ENCODE measurements at places on chromosomes 12 and 14.
A peak's percentile ranks its signal among the peaks of the same experiment; 100 is the strongest.

- no peak for DNase-seq
- H3K4me1 ChIP-seq, result no peaks in the 10 kb centered on the region
- no peaks in the 10 kb centered on the region for H3K36me3 ChIP-seq
- H3K4me3 ChIP-seq, result no peak overlapping the region
Observed at GRCh38 chr14:92990456-92991430, 67.8 kb downstream of the CHGA start.

GRCh38 chr14:69572030-69572840, 2.4 kb downstream of the CCDC177 start:
- H3K27me3 ChIP-seq, result peaks cover 88% of the 10 kb centered on the region
- H3K4me1 ChIP-seq, result peaks cover 9% of the 10 kb centered on the region
- no peaks in the 10 kb centered on the region for H3K36me3 ChIP-seq
- no peak overlapping the region for H3K4me3 ChIP-seq
- DNase-seq, result no peak

DNA sequence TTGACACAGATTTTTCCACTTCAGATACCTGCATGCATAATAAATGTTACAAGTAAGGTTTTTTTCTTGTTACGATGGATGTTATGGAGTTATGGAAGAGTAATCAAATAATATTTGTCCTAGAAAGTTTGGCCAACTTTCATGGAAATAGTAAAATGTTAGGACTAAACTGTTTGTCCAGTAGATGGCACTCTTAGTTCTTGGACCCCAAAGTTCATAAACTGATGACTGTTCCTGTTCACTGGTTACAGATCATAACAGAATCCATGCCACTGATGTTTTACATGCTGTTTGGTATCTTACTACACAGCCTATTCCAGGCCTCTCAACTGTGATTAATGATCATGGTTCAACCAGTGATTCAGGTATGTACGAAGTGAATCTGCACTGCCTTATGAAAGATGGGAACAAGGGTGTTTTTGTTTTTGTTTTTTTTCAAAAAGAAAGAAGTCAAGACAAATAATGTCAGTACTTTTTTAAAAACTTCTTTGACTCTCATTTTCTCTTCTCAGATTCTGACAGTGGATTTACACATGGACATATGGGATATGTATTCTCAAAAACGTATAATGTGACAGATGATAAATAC, 48.8 kb upstream of the SLCO1C1 start:
- no peaks in the 10 kb centered on the region for H3K4me1 ChIP-seq
- peaks cover 7% of the 10 kb centered on the region for H3K36me3 ChIP-seq
- DNase-seq, result peak; percentile 58
- no peaks in the 10 kb centered on the region for H3K27me3 ChIP-seq
- no peak overlapping the region for H3K27ac ChIP-seq

- DNase-seq, result peak; percentile 79
- peaks cover 23% of the 10 kb centered on the region for H3K4me1 ChIP-seq
- peaks cover 2% of the 10 kb centered on the region for H3K36me3 ChIP-seq
- peak within 1 kb of the TSS; percentile 90 for H3K4me3 ChIP-seq
- peak within 1 kb of the TSS; percentile 78 for H3K27ac ChIP-seq
Observed at GRCh38 chr12:64610079-64610659, at the start of gene RASSF3. Gene RASSF3 (plus strand): TSS chr12:64610495. CDS start chr12:64610633, 138 bp downstream.

DNA sequence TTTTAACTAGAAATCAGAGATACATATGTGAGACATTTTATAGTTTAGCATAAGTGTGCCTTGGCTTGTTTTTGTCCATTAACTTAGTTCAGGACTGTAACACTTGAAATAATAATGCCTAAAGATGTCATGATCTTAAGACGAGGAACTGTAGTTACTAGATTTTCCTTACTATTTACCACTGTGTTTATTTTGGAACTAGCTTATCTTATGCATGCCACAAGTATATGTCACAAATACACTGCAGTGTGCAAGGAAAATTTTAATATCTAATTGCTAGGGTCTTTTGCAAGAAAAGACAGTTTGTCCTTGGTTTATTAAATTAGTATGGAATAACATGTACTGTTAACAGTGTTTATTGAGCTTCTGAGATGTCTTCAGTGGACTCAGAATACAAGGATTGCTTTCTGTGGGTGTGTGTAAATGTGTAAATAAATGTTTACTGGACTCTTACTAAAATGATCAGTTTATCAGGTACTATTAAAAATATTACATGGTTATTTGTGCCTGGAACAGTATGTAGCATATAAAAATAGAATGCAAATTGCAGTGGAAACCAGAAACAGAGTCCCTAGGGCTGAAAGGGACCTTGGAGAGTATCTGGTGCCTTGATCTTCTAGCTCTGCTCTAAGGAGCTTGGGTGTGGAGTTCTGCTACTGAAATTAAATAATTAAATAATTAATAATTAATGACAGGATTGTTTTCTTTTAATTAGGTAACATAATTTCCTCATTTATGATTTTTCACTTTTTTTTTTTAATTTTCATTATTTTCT, 58.1 kb downstream of the FGD4 start:
- no peak overlapping the region for H3K4me3 ChIP-seq
- DNase-seq, result peak; percentile 71
- no peaks in the 10 kb centered on the region for H3K36me3 ChIP-seq
- H3K27me3 ChIP-seq, result no peaks in the 10 kb centered on the region
- H3K27ac ChIP-seq, result peak overlapping the region; percentile 89
- H3K4me1 ChIP-seq, result peaks cover 50% of the 10 kb centered on the region

- H3K4me3 ChIP-seq, result no peak overlapping the region
- no peaks in the 10 kb centered on the region for H3K36me3 ChIP-seq
- DNase-seq, result no peak
- H3K27me3 ChIP-seq, result no peaks in the 10 kb centered on the region
- no peaks in the 10 kb centered on the region for H3K4me1 ChIP-seq
Observed at GRCh38 chr14:55212634-55213033, 21.2 kb upstream of the DLGAP5 start.

- no peak for DNase-seq
- no peaks in the 10 kb centered on the region for H3K4me1 ChIP-seq
- no peak overlapping the region for H3K27ac ChIP-seq
- no peak overlapping the region for H3K4me3 ChIP-seq
- H3K36me3 ChIP-seq, result no peaks in the 10 kb centered on the region
Observed at GRCh38 chr14:77872983-77873382, 73.1 kb downstream of the ADCK1 start.

GRCh38 chr12:58105225-58106119, 164.1 kb downstream of the ATP23 start:
- no peaks in the 10 kb centered on the region for H3K36me3 ChIP-seq
- H3K27ac ChIP-seq, result no peak overlapping the region
- peak; percentile 41 for DNase-seq
- H3K27me3 ChIP-seq, result no peaks in the 10 kb centered on the region
- H3K4me1 ChIP-seq, result no peaks in the 10 kb centered on the region

DNA sequence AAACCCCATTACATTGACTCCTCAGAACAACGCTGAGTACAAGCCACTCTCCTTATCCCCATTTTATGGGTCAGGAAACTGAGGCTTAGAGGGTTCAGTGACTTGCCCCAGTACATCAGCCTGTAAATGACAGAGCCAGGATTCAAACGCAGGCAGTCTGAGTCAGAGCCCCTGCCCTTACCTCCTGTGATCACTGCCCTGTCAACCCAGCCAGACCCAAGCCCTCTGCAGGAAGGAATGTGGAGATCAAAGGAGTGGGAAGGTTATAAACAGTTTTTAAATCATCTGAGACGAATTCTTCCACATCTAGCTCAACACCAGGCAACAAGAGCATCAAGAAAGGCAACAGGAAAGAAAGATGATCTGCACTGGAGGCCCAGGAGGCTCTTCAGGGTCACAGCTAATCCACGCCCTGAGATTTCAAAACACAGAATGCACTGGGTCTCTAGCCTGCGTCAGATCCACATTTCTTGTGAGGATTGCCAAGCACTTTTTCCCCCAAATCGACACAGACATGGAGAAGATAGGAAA, 38.5 kb downstream of the SPTB start:
- no peaks in the 10 kb centered on the region for H3K4me1 ChIP-seq
- H3K36me3 ChIP-seq, result no peaks in the 10 kb centered on the region
- peaks cover 31% of the 10 kb centered on the region for H3K27me3 ChIP-seq

DNA sequence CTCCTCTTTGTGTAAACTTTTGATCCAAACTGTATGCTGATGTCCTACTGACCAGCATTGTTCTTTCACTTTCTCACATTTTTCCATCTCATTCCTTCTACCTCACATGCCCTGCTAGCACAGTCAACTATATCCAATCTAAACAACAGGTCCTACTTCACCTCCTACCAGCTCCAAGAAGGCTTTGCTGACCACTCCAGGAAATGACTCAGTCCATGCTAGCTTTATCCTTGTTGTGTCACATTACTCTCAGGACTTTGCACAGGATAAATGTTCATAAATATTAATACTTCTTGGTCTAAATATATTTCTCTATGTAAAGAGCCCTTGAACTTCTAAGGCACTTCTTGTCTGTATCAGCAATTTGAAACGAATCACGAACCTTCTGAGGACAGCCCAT, 64.9 kb upstream of the PCED1B start:
- peaks cover 11% of the 10 kb centered on the region for H3K4me1 ChIP-seq
- H3K27me3 ChIP-seq, result peaks cover 2% of the 10 kb centered on the region
- H3K4me3 ChIP-seq, result no peak overlapping the region

DNA sequence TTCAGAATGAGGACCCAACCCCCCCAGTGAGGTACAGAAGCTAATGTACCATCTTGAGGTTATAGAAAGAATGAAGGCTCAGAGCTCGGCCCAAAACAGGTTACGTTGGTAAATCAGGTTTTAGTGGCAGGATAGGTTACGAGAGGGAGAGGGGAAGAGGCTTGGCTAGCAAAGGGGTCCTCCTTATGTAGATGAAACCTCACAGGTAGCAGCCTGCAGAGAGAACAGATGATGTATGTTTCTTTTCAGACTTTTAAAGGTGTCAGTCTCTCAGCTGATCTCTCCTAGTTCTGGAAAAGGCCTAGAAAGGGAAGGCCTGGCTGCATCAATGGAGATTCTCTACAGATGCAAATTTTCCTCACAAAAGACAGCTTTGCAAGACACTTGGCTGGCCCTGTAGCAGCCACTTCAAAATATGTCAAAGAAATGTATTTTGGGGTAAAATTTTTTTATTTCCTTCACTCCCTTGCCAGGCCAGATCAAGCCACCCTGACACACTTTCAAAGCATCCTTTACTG, 71.7 kb upstream of the CPSF6 start:
- no peak overlapping the region for H3K27ac ChIP-seq
- no peaks in the 10 kb centered on the region for H3K36me3 ChIP-seq
- peaks cover 4% of the 10 kb centered on the region for H3K27me3 ChIP-seq
- DNase-seq, result no peak

Measured in endothelial cell of umbilical vein (primary cell).